ENCODE measurements at places on chromosomes 5 and 9.

DNA sequence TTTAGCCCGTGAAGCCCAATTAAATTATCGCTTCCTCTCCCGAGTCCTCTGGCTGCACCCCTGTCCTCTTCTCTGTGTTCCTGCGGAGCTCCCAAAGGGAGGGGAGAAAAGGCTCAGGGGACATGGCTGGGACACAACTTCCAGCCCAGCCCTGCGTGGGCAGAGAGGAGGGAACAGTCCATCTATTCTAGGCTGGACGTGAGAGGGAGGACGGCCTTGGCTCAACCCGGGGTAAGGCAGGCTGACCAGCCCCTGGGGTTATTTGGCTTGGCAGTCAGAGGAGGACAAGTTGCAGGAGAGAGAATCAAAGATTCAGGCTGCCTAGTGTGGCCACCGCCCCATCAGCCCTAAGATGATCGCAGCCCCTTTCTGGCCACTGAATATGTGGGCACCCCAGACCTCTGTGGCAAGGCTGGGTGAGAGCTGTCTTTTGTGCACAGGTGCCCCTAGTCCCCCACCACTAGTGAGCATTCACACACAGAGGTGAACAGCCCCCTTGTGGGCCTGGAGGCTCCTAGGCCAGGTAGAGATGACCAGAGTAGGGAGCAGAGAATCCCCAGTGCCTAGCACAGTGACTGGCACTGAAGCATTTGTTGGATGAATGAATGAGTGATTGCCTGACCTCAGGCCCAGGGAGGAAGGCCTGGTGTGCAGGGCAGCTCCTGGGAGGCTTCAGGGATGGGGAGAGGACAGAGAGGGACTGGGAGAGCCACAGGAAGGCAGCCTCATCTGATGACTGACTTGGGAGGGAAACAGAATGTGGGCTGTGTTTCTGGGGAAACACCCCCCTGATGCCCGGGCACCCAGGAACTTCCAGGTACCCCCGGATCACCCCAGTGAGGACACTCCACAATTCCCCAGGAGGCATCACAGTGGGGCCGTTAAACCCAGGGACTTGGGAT, 133.9 kb downstream of the C9orf50 start:
- DNase-seq: no peak

DNA sequence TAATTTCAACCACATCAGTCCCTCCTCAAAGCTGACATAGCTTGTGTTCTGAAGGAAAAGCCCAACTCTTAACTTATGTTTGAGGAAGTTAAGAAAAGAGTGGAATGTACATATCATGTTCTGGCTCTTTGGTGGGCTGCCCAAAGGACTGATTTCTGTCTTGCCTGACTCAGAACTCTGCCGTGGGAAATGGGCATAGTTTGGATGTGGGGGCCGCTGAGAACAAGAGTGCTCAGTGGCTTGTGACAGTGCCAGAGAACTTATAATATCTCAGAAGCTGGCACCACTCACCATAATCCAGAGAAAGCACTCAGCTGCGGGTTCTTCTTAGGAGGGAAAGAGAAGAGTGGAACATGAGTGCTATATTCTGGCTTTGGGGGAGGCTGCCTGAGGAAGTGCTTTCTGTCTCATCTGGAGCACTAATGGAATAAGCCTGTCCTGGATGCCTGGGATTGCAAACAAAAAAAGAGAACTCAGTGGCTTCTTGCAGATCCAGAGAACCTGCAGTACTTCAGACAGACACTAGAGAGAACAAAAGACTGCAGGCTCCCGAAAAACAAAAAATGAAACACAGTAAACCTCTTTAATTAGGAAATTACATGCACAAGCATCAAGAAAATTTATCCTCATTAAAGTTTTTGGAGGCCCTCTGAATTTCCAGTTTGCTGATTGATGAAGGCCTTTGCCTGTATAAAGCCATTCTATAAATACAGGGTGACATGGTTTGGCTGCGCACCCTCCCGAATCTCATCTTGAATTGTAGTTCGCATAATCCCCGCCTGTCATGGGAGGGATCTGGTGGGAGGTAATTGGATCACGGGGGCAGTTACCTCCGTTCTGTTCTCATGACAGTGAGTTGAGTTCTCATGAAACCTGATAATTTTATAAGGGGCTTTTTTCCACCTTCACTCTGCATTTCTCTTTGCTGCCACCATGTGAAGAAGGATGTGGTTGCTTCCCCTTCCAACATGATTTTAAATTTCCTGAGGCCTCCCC, 207.0 kb downstream of the DMAC1 start:
- no peak for DNase-seq

- no peak for DNase-seq
Measured at GRCh38 chr5:102107865-102108264, 188.2 kb downstream of the SLCO4C1 start.

GRCh38 chr5:82858151-82859025, 218.8 kb downstream of the TMEM167A start:
- DNase-seq: no peak

- no peak for DNase-seq
Measured at GRCh38 chr5:17149786-17150185, 67.6 kb upstream of the BASP1 start.

DNA sequence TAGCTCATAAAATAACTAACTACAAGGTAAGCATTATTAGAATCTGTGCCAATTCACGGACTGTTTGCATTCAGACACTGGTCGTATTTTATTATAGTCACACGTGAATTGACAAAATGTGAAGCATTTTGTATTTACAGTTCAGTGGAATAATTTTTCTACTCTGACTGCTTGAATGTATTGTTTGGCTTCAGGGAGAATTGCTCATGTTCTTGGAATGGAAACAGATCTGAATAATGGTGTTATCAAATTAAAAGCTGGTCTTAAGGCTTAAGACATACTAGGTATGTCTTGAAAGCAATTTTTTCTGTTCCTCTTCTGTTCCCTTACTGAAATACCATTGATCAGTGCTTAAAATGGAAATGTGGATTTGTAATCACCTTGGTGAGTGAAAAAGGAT, 543.7 kb upstream of the TLE4 start:
- DNase-seq: no peak

DNA sequence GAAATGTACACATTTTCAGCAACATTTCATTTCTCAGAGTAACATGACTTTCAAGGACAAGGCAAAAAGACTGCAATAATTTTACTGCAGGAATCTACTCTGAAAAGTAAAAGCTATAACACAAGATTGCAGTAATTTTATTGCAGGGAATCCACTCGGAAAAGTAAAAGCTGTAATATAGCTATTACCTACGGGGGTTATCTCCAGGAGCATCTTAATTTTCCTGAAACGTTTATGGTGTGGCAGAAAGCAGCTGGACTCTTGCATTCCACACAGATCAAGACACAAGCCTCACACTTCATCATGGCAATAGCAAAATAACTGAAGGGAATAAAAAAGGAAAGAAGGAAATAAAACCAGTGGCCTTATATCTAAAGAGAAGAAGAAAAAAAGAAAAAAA, 171.2 kb downstream of the TSSK1B start:
- no peak for DNase-seq

GRCh38 chr9:117938086-117938485, 233.9 kb downstream of the TLR4 start:
- DNase-seq: no peak

- no peak for DNase-seq
Measured at GRCh38 chr9:112271466-112272098, 61.8 kb downstream of the PTBP3 start.

DNA sequence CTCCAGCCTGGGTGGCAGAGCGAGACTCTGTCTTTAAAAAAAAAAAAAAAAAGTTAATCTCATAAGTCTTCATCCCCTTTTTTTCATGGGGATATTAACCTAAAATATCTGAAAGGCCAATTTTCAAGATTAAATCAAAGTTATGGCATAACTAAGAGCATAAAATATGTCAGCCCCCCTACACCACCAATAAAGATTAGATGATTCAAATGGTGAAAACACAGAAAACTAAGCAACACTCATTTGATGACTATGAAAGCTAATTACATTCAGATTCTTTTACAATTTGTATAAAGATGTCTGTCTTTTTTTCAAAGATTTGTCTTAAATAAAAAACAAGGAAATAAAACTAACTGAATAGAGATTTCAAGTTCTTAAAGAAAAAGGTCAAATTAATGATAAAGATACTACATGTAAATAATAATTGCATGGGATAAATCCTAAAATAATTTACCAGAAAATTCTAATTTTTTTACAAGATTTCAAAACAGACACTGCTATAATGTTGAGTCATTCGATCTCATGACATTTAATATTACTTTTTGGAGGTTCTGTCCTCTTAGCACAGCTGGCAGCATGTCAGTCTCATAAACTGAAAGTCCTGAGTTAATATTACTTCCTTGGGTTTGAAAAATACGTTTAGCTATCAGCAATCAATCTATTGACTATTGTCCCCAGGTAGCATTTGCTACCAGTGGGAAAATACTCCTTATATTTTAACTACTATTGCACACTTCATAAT, 112.9 kb downstream of the KIAA0825 start:
- no peak for DNase-seq

GRCh38 chr9:110133608-110134210, 74.2 kb downstream of the C9orf152 start:
- no peak for DNase-seq

DNA sequence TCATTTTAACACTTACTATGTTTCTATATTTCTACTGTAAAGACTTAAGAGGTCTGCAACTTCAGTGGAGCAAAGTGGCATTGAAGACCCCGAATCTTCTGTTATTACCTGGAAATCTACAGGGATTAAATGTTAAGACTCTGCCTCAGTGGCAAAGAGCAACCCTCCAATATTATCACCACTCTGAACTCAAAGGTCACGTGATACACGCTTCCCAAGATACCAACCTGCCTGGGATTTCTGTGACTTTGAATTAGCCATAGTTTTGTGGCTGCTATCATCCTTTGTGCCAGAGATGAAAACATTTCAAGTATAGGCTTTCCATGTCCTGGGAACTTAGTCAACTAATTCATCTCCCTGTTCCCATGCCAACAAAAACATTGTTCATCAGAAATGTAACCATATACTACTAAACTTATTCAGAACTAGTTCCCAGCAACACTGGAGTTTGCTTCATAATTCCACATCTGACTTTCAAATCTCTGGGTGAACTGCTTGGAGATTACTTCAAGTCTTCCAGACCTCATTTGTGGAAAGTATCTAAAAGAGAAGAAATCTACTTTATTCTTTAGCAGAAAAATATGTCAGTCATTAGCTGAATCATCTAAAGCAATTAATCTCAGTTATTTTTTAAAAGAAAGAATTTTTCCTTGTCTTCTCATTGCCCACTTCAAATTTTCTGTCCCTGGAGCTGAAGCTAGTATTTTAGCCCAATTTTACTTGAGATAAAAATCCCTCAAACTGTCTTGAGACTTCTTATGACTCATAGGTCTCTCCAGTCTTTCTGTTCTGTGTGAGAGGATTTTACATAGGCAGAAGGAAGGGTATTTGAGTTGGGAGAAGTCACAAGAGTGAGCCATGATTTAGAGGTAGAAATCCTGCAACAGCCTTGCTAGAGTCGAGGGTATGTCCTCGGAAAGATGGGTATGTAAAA, 83.0 kb downstream of the ZNF462 start:
- DNase-seq: no peak

DNA sequence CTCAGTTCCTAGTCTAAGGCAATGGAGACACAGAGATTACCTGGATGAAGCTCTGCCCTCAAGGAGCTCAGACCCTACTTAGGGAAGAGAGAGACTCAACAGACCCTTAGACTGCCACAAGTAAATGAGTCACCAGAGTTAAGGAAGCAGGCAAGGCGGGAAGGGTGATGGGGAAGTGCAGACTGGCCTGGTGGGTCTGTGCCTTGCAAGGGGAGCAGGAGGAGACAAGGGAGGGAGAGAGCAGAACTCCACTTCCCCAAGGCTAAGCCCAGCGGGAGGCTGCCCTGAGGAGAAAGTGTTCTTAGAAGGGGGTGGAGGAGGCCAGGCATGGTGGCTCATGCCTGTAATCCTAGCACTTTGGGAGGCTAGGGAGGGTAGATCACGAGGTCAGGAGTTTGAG, 83.7 kb downstream of the HRH2 start:
- DNase-seq: peak; percentile 17

GRCh38 chr5:132313366-132313765, 19.2 kb downstream of the SLC22A4 start:
- DNase-seq: no peak

- no peak for DNase-seq
Measured at GRCh38 chr5:116372931-116373597, 201.6 kb downstream of the SEMA6A start.

DNA sequence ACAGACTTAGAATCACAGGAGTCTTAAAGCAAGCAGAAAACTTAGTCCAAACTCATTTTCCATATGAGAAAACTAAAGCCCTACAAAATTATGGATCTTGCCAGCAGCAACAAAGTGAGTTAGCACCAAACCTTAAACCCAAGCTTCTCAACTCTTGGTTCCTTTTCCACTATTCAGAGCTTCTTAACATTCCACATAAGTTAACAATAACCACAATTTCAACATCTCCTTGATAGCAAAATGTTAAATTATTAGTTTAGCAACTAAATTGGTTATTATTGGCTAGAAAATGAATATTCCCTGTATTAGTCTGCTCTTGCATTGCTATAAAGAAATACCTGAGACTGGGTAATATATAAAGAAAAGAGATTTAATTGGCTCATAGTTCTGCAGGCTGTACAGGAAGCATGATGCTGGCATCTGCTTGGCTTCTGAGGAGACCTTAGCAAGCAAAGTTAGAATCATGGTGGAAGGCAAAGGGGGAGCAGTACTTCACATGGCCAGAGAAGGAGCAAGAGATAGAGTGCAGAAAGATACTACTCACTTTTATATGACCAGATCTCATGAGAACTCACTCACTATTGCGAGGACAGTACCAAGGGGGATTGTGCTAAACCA, 26.2 kb upstream of the ARSB start:
- no peak for DNase-seq

GRCh38 chr5:172167895-172168294, 20.1 kb downstream of the STK10 start:
- no peak for DNase-seq

GRCh38 chr9:72006501-72006900, 53.9 kb downstream of the C9orf57 start:
- no peak for DNase-seq

- no peak for DNase-seq
Measured at GRCh38 chr9:117825609-117826347, 121.6 kb downstream of the TLR4 start.

DNA sequence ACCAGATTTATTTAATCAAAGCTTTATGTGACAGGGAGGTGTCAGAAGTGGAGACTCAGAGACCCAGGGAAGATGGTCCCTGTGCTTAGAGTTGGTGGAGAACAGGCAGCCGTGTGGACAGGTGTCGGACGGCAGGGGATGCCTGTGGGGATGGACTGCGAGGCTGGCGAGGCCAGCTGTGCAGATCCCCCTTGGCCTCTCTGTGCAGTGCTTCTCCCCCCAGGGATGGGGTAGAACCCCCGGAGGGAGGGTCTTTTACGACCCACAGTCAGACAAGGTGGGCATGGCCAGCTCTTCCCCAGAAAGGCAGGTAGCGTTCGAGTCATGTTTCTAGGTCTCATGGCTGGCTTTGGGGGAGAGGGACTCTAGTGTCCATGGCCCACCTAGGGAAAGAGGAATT, 4.7 kb upstream of the SLC2A6 start:
- DNase-seq: no peak

- DNase-seq: no peak
Measured at GRCh38 chr5:136006761-136007251, 22.0 kb upstream of the TGFBI start.

Data from liver (tissue), 10 donors.